ENCODE measurements at places on chromosomes 5 and 9. TPM values are rescaled to one million over a fixed set of nuclear protein-coding genes. Genes with fewer than 3 reads are reported as not detected.

Gene GARIN3
- total RNA-seq = not detected

Gene C5orf58
- not detected for total RNA-seq

Gene MZB1
- 2.2 TPM for total RNA-seq

Gene ADRB2
- total RNA-seq = 4.3 TPM

Gene HMGCS1
- total RNA-seq = 13.0 TPM
